ENCODE measurements at places on chromosomes 6 and 20.

- no peak for DNase-seq
These were observed 371.2 kb downstream of the PREX1 start for GRCh38 chr20:48456366-48457192.

DNA sequence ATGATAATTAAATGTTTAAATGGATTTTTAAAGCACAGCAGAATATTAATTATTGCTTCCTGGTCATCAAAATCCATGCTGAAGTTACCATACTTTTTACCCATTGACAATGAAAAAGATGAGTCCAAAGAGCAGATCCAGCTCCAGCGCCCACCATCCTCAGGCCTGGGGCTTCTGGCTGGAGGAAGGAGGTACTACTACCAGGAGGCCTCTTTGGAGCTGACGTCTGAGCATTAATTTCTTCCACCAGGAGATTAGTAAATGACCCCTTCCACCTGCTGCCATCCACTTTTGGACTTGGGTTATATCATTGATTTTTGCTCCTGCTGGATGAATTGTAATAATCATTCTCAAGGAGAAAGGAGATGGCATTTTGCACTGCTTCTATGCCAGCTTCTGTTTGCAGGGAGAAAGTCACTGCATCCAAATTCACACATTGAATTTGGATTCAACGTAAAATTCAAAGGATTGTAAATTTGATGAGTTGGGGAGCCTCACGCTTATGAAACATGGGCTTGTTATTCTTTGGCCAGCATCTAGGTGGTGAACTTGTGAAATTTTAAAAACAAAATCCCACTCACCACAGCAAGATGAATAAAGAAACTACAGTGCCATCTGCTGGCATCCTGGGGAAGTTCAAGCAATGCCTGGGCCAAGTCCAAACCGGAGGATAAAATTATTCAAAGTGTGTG, 121.8 kb downstream of the SASH1 start:
- DNase-seq: peak; percentile 15

DNA sequence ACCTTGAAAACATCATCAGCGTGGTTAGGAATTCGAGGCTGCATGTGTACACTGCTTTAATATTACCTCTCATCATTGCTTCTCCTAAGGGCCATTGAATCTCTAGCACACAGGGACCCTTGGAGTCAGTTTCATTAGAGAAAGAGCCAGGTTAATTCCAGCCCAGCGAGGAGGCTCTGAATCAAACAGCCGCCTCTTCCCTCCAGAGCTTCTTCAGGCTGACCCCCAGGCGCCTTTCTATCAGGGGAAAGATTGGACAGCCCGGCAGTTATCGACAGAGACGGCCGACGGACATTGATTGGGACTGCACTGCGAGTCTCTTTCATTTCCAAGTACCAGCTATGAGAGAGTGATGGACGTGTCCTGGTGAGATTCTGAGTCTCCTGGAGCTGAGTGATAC, 159.2 kb downstream of the ANKRD60 start:
- no peak for DNase-seq

DNA sequence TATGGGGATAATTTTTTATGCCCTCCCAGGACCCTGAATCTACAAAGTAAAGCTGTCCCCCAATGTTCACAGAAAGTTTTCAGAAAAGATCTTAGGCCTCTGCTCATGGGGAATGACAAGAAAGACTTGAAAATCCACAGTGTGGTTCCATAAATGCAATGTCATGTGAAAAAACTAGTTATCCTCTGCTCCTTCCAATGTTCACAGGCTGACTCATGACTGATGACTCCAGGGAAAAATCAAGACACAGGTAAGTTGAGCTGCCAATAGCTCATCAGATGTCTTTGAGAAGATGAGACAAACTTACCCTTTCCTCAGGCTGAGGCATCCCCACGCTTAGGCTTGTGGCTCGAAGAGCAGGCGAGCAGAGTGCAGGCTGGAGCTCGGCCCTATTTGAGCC, 14.8 kb upstream of the BCLAF1 start:
- DNase-seq: no peak

GRCh38 chr6:105588123-105588710, 185.3 kb upstream of the PREP start:
- no peak for DNase-seq

- no peak for DNase-seq
These were observed 50.8 kb upstream of the NRN1 start for GRCh38 chr6:6057442-6058053.

DNA sequence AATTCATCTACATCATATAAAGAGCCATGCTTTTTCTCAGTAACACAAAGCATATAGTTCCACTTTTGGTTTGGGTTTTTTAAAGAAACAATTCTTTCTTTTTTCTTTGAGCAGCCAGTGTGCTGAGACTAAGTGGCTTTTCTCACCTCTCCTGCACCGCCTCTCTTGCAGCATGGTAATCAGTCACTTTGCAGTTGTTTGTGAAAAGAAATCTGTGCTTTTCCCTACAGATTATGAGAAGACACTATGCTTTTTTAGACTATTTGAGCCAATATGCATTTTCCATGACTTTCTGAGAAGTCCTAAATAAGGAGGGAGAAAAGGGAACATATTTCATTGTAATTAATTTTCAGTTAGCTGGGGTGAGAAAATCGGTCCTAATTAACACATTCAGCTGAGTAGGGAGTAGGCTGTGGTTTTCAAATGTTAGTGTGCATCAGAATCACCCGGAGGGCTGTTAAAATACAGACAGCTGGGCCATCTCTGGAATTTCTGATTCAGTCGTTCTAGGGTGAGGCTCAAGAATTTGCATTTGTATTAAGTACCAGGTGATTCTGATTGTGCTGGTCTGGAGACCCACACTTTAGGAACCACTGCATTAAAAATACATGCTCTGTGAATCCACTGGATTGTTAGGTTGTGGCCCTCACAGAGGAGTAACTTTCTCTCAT, 155.2 kb downstream of the TINAG start:
- DNase-seq: no peak

GRCh38 chr6:4929097-4929718, 74.6 kb downstream of the RPP40 start:
- no peak for DNase-seq

DNA sequence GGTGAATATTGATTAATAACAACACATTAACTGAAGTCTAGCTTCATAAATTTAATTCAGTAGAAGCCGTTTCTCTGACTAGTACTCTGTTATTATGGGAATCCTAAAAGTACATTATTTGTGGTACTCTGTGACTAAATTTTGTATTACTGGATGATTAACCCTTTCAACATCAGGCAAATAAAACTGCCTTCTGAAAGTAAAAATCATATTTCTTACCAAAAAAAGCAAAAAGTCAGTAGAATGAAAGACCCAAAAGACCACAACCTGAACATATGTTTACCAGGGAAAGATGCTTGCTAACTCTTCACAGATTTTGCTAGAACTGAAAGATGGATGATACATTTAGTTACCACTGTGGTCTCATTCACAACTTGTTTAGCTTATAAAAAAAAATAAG, 73.2 kb downstream of the AHI1 start:
- DNase-seq: no peak

- no peak for DNase-seq
These were observed 1.8 kb upstream of the SAMD5 start for GRCh38 chr6:147506704-147507114.

- DNase-seq: no peak
These were observed 72.4 kb upstream of the NHSL1 start for GRCh38 chr6:138571585-138572166.

GRCh38 chr6:140713495-140713894, 1339.0 kb upstream of the CITED2 start:
- DNase-seq: no peak

GRCh38 chr20:34715384-34715783, 11.2 kb downstream of the TP53INP2 start:
- no peak for DNase-seq

DNA sequence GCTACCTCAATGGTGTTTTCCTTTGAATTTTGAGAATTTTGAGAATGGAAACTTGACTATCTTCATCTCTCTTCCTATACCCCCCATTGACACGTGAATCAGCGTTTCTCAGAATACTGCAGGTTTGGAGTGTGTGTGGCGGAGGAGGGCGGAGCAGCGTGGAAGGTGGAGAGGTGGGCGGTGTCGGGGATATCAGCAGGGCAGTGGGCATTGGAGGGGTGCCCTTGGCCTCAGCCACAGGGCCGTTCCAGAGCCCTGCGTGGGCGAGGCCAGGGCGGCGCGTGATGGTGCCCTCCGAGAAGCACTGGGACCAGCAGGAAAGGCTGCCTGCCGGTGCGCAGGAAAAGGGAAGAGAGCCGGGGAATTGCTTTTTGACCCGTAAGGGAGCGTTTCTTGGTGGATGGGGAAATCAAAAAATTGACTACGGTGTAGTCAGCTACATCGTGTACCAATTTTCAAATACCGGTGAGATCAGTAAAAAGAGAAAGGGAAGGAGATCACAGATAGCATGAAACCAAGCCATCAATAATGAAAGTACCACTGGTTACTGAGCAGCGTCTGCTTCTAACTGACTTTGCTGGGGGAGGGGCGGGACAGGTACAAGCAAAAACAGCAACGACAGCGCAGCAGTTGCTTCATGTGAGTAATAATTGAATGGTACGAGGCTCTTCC, 82.7 kb upstream of the DUSP22 start:
- no peak for DNase-seq

GRCh38 chr20:62708591-62709536, at the start of gene NTSR1:
NTSR1 (plus strand) TSS chr20:62708836; CDS start chr20:62709208, 372 bp downstream.
- no peak for DNase-seq

DNA sequence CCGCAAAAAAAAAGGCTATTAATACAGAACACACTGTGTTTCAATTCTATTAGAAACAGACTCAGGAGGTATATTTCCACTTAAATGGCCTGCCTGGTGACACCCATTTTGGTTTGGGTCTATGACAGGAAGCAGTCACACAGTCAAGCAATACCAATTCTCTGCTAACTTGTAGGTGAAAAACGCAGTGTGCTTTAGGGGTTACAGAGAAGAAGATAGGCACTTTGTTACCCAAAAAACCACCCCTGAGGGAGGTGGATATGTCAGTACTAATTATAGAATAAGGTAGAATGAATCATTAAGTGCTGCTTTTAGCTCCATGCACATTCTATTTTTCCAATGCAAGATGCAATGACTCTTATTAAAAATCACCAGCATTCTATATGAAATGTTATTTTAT, 53.8 kb downstream of the DNAAF9 start:
- no peak for DNase-seq

DNA sequence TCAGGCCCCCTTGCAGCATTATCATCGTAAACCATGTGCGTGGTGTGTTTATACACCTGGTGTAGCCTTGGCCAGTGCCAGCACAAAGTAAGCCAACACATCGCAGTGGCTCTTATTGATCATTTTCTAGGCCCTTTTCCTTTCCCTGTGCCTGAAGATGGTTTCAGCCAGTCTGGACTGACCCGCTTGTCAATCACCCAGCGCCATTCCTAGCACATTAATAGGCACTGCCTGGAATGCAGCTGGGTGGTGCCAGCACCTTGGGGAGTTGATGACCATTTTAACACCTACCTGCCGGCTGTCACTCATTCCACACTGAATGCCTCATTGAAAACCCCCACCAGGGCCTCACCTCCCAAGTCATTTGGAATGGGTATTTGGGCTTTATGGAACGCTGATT, 4.9 kb upstream of the UQCC2 start:
- no peak for DNase-seq

DNA sequence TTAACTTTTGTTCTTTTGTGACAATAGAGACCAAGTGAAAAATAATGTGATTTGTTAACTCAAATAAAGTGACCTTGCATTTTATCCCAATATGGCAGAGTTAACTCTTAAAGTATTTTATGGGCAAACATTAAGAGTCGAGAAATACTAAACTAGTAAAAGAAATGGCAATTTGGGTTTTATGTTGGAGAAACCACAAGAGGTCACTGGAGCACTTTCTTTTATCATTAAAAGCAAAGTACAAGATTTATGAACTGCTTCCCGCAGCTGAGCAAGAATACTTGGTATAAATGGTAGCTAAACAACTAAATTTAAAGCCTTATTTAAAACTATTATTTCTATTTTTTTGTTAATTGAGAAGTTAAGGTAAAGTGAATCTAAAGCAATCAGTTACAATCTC, 33.5 kb upstream of the MCM9 start:
- no peak for DNase-seq
